ENCODE measurements at places on chromosomes 4 and X.

GRCh38 chrX:57573754-57574153 lies 18.1 kb upstream of the ZXDB start:
- no peak for DNase-seq

DNA sequence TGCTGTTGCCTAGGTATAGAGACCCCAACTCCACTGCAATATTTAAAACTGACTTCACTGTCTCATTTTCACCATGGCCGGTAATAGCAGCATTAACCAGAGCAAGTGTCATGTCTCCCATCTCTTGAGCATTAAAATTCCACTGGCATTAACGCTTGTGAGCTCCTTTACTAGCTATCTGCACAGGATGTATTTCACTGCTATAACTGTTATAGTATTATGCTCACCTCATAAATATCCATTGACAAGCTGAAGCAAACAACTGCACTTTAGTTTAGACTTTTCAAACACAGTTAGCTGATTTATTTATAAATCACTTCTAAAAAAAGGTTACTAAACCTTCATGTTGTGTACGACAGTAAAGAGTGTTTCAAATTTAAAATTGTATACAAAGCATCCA lies 157.8 kb downstream of the ANTXR2 start:
- no peak for DNase-seq

- no peak for DNase-seq
These were observed 55.6 kb upstream of the EXOC1L start for GRCh38 chr4:55763996-55764395.

GRCh38 chr4:71732066-71732465 lies 51.8 kb downstream of the GC start:
- no peak for DNase-seq

DNA sequence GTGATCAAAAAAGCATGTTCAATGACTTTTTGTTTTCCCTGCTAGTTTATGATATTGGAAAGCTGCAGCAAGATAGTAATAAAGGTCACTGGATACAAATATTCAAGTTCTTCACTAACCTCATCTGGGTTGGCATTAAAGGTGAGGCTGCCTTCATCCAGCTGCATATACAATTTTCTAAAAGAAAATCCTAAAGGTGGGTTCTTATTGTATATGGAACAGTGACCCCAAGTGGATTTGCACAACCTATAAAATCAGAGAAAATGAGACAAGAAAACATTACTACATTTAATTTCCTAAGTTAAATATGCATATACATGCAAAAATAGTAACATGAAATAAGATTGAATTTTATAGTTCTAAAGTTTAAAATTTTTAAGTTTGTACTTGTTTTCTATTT lies 23.9 kb downstream of the FBXO8 start:
- no peak for DNase-seq

- DNase-seq, result no peak
These were observed 246.9 kb downstream of the EVC2 start for GRCh38 chr4:5461477-5461876.

- no peak for DNase-seq
These were observed 98.8 kb downstream of the NPNT start for GRCh38 chr4:105994061-105994460.
